ENCODE measurements at places on chromosomes 2 and 18. TPM values are rescaled to one million over a fixed set of nuclear protein-coding genes. Genes with fewer than 3 reads are reported as not detected.

The VWA3B gene
- not detected for total RNA-seq

- H3K27me3 ChIP-seq: no peaks in the 10 kb centered on the region
- no peaks in the 10 kb centered on the region for H3K36me3 ChIP-seq
- H3K27ac ChIP-seq: peak overlapping the region; percentile 81
- DNase-seq: peak; percentile 57
- peaks cover 59% of the 10 kb centered on the region for H3K4me1 ChIP-seq
Observed at GRCh38 chr2:196274387-196274809, 103.0 kb upstream of the STK17B start.

DNA sequence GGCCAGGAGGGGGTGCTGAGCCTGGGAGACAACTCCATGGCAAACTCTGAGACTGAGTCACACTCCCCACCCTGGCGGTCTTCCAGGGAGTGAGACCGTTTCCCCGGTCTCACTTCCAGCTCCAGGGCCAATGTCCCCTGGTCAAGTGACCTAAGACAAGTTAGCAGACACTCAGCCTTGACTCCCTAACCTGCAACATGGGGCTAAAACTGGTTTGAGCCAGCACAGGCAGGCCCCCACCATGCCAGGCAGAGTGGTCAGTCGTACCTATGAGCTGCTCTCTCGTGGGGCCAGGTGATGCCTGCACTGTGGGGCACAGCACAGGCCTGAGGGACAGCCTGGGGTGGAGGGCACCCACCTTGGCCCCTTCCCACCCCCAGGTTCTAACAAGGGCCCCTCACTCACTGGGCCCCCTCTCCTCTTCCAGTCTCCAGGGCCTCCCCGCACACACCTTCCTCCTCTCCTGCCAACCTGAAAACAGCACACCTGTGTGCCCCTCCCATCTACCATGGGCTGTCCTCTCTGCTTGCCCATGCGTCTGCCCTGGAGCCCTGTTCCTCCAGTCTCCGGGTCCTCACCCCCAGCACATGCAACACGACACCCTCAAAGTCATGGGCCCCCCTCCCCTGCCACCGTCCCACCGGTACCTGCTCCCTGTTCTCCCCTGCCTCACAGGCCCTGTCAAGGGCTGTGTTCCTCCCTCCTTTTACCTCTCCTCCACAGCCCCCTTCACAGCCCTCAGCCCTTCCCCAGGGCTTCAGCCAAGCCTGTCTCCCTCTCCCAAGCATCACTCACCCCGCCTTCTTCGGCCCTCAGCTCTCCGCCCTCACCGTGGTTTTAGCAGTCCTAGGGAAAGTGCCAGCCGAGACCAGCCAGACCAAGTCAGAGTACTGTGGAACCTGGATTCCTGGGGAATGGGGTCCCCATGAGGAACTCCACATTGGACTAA is 1.6 kb downstream of the GPR17 start:
- H3K4me3 ChIP-seq: no peak overlapping the region
- no peak overlapping the region for H3K27ac ChIP-seq
- no peaks in the 10 kb centered on the region for H3K27me3 ChIP-seq
- no peak for DNase-seq

GRCh38 chr18:74139411-74139810 is 8.2 kb downstream of the FBXO15 start:
- no peaks in the 10 kb centered on the region for H3K27me3 ChIP-seq
- no peak overlapping the region for H3K27ac ChIP-seq
- no peak for DNase-seq
- H3K4me3 ChIP-seq: no peak overlapping the region
- no peaks in the 10 kb centered on the region for H3K4me1 ChIP-seq

- H3K4me3 ChIP-seq: peak overlapping the region; percentile 78
- H3K27me3 ChIP-seq: no peaks in the 10 kb centered on the region
- no peak for DNase-seq
- H3K36me3 ChIP-seq: no peaks in the 10 kb centered on the region
Observed at GRCh38 chr2:24793761-24794435, 673 bp downstream of the CENPO start.

DNA sequence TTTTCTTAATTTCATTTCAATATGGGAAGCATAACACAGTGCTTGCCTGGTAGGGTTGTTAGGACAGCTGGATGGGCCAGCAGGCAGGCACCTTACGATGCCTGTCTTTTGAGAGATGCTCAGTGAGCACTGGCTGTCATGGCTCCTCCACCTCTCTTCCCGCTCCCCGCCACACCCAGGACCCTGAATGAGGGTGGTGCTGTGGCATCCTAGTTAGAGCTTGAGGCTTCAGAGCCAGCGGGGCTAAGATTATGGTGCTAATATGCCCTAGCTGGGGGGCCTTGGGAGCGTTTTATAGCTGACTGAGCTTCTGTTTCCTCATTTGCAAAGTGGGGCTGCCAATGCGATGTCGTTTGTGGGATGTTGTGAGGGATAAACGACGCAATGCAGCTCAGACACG is 37.7 kb downstream of the ASB1 start:
- no peak overlapping the region for H3K4me3 ChIP-seq
- H3K27ac ChIP-seq: no peak overlapping the region
- DNase-seq: no peak
- H3K4me1 ChIP-seq: no peaks in the 10 kb centered on the region
- no peaks in the 10 kb centered on the region for H3K36me3 ChIP-seq

DNA sequence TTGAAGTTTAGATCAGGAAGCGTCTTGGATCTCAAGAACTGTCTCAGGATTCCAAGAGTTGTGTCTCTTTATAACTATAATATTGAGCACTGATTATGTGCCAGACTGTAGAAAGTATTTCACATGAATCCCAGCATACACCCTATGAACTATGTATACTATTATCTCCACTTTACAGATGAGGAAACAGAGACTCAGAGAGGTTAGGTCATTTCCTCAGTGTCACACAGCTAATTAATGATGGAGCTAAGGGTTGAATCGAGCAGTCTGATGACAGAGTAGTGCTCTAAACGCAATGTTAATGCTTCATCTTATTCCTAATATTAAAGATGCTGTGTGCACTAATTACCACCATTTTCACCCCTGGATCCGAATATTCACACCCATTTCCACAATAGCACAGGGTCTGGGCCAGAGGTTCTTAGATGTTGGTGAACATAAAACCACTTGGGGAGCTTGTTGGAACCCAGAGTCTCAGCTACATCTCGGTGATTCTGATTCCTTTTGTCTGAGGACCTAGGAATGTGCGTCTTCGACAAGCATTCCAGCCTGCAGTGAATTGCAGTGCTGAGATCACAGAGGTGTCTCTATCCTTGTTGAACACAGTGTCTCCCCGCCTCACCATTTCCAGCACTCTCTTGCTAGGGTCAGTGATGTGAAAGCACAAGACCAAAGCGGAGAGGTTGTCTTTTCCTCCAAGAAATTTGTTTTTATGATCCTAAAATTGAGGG is 213.8 kb downstream of the SP3 start:
- H3K27me3 ChIP-seq: no peaks in the 10 kb centered on the region
- H3K36me3 ChIP-seq: no peaks in the 10 kb centered on the region
- H3K27ac ChIP-seq: no peak overlapping the region
- no peak overlapping the region for H3K4me3 ChIP-seq
- no peaks in the 10 kb centered on the region for H3K4me1 ChIP-seq

- H3K36me3 ChIP-seq: no peaks in the 10 kb centered on the region
- peak overlapping the region; percentile 58 for H3K4me3 ChIP-seq
- peak; percentile 64 for DNase-seq
- peaks cover 10% of the 10 kb centered on the region for H3K4me1 ChIP-seq
- H3K27me3 ChIP-seq: no peaks in the 10 kb centered on the region
- peak overlapping the region; percentile 90 for H3K27ac ChIP-seq
Observed at GRCh38 chr2:144331674-144332355, 188.1 kb downstream of the ZEB2 start.

The NOSTRIN gene
- total RNA-seq: 9.6 TPM

DNA sequence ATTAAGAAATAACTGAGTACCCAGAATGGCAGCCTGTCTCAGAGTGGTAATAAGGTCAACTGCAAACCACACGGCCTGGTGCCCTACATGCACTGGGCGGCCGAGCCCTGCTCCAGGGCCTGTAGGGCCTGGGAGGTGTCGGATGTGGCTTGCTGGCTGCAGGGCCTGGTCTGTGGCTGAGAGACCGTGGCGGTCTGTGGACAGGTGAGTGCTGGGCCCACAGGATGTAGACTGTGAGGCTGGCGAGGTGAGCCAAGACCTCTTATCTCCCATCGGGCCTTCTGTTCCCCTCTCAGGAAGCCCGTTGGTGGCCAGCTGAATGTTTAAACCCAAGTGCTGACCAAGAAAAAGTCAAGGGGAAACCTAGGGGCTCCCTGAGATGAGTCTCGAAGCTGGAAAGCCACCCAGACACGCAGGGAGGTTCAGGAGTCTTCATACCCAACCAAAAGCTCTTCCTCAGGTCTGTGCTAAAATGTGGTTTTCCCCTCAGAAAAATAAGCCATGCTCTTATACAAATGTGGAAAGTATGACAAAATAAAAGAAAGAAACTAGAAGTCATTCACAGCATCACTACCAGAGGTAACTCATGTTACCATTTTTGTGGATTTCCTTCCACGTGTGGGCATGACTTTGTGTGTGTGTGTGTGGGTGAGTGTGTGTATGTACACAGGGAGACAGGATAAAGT is 47.7 kb upstream of the CTDP1 start:
- DNase-seq: no peak
- H3K27ac ChIP-seq: no peak overlapping the region
- H3K27me3 ChIP-seq: no peaks in the 10 kb centered on the region
